A172 (cell line): ENCODE measurements at places on chromosomes 3 and 15.

- DNase-seq, result no peak
These were observed 200.4 kb downstream of the ADAMTSL3 start for GRCh38 chr15:83854321-83854720.

GRCh38 chr3:156720826-156721225 is 46.4 kb downstream of the TIPARP start:
- no peak for DNase-seq

DNA sequence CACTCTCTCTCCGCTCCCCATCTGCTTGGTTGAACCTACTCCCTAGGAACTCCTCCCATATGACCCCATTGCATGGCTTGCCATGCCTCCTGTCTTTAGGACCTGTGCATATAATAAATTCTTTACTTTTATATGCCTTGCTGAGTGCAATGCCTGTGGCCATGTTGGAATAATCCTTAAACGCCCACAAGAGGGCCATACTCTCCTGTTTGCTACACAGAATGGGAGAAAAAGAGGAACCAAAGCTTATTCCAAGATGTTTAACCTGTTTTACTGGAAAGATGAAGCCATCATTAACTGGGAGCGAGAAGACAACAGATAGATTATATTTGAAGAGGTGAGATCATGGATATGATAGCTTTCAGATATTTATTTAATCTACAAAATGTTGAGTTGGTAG is 1097.8 kb downstream of the NAALADL2 start:
- DNase-seq, result peak; percentile 8

- no peak for DNase-seq
These were observed 11.4 kb downstream of the ANPEP start for GRCh38 chr15:89802986-89803824.

- DNase-seq, result no peak
These were observed 46.0 kb downstream of the ANP32A start for GRCh38 chr15:68774521-68775235.
